NCI-H2081 (cell line): ENCODE measurements at places on chromosomes 2 and 18.

DNA sequence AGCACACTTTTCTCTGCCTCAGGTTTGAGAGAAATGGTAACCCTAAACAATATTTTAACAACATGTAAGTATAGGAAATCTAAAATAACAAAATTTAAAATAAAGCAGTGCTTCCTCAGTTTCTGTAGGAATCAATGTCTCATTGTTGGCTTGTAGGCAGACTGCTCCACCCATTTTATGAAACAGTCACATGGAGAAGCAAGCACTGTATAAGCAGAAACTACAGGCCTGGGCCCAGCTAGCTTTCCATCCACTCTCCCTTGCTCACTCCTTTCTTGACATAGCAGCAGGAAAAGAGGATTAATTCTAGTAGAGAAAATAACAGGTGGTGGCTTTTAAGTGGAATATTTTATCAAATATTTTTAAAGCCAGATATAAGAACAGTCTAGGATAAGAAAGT, 97.2 kb downstream of the PLEKHM3 start:
- DNase-seq: no peak

- no peak for DNase-seq
Measured at GRCh38 chr2:239600001-239600593, 199.3 kb upstream of the HDAC4 start.

GRCh38 chr18:9032519-9032918, 70.0 kb upstream of the NDUFV2 start:
- DNase-seq: no peak

DNA sequence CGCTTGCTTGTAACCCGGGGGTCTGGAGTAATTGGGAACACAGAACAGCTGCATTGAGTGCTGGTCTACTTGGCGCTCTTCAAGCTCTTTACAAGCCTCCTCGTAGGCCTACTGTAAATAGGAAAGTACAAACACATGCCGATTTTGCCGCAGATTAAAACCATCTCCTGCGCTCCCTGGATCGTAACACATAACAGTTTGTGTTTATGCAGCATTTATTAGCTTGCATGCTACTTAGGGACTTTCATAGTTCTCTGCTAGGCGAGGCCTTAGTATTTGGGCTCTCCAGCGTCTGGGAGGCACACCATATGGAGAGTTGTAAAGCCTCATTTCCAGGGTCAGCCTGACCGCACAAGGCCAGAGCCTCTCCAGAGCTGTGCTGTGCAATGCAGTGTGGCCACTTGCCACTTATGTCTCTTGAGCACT, 84.0 kb upstream of the HAAO start:
- DNase-seq: no peak

- DNase-seq: no peak
Measured at GRCh38 chr18:31197676-31198075, 35.0 kb upstream of the DSC1 start.

- peak; percentile 76 for DNase-seq
Measured at GRCh38 chr18:22683196-22683676, 249.9 kb upstream of the RBBP8 start.

- no peak for DNase-seq
Measured at GRCh38 chr2:161241894-161242293, 66.3 kb upstream of the PSMD14 start.
